ENCODE measurements at places on chromosomes 5 and 9. TPM values are rescaled to one million over a fixed set of nuclear protein-coding genes. Genes with fewer than 3 reads are reported as not detected.

Gene SARDH
- total RNA-seq = 6.7 TPM

Gene PFN3
- not detected for total RNA-seq

Gene TMEM252
- not detected for total RNA-seq

Gene GAS1
- 41.9 TPM for total RNA-seq

Gene ERGIC1
- total RNA-seq = 228 TPM

Measured in prostate gland (tissue), 2 donors.